MCF 10A (cell line): ENCODE measurements at places on chromosomes 7 and 10.

DNA sequence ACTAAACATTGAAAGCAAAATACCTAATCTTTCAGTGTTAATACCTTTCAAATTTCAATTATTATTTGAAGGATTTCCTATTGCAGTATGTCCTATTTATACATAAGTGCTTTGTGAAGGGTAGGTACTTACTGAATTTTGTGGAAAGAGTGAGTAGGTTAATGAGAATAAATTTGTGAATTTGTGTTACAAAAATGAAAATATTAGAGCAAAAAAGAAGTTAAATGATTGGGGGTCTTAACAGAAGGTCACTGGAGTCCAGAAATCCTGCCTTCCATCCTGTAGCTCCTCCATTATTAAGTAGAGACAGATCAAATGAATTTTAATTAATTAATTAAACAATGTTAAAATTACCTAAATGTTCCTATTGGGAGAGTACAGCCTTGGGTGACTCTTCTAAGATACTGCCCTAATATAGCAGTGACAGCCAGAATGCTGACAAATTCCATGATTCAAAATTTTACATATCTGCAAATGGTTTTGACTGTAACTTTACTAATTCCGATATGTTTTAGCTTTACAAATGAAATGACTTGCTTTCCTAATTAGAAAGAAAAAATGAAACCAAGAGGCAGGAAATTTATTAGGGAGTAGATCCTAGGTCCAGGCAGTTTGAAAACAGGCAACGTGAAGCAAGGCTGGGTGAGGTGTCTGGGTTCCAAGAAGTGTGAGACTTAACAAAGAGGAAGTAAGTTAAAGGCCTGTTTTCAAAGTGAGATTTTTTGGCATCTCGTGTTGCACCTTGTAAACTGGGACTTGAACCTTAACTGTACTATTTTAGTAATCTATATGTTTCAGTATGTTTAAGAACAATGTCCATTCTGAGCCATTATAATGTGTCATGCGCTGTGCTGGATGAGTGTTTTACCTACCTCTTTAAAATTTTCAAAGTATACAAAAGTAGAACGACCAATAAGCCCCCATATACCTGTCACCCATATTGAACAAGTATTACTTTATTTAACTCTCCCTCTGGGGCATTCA, 1.5 kb downstream of the PIK3CG start:
- DNase-seq, result no peak

DNA sequence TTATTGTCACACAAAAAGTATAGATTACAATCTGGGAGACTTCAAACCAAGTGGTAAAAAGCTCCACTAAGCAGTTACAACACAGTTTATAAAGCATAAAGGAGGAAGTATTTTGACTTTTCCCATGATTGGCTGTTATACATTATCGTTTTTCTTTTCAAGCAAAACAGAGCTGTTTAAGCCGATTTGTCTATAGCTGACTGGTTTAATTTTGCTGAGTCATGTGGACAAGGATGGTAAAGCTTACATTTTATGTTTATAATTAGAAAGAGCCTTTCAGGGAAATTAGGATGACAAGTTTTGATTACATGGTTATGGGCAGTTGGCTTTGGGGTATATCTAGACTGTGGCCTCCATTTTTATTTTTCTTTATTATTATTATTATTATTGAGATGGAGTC, 152.5 kb upstream of the STK17A start:
- DNase-seq, result no peak

DNA sequence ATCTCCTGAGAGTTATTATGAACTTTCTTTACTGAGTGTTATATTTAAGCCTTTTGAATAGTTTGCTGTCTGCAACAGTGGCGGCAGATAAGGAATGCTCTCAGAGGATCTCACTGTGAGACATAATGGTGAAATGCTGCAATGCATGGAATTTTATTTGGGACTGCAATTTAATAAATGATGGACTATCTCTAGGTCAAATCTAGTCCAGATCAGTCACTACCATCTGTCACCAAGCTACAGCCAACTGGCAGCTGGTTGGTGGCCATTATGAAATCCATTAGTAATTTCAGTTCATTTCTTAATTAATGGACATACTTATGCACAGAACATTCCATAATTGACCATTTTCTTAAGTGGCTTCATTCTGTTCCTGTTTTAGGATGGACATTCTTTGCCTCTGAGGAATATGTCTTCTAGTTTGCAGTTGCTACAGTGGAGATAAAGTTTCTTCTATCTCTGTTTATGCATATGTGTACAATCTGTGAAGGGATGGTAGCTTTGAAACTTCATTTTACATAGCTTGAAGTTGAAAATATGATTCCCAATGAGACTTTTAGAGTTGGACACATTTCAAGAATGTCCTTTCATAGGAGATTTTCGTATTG, 586.6 kb downstream of the SUGCT start:
- no peak for DNase-seq

GRCh38 chr10:99235658-99236626, at the start of gene HPSE2:
Gene HPSE2 (minus strand): TSS chr10:99235852.
- no peak for DNase-seq

DNA sequence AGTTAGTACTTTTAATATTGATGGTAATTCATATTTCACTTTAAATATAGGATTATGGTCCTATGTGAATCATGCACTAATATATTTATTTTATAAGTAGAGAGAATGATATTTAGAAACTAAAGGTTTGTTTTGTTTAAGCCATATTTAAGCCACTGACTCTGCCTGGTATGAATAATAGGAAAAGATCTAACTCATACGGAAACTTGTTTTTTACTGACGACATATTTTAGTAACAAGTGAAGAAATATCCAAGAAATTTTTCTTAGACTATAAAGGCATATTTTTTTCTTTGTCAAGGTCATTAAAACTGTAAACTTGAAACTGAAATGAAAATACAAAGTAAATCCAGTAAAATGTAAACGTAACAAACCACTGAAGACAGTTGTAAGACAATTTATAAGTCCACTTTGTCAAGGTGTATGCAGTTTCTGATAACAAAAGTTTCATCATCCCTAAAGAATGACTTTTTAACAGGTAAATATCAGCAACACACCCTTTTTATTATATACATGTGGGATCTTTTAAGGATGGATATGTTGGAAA, 147.1 kb downstream of the PHF14 start:
- DNase-seq, result no peak
